A673 (cell line): ENCODE measurements at places on chromosomes 11 and 22.

DNA sequence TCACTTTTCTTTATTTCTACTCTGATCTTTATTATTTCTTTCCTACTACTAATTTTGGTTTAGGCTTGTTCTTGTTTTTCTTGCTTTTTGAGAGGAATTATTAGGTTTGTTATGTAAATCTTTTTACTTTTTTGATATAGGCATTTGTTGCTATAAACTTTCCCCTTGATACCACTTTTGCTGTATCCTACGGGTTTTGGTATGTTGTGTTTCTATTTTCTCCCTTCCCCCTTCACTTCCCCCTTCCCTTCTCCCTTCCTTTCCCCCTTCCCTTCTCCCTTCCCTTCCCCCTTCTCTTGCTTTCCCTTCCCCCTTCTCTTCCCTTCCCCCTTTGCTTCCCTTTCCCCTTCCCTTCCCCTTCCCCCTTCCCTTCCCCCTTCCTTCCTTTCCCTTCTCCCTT is 529.6 kb downstream of the RAB38 start:
- no peak for DNase-seq

DNA sequence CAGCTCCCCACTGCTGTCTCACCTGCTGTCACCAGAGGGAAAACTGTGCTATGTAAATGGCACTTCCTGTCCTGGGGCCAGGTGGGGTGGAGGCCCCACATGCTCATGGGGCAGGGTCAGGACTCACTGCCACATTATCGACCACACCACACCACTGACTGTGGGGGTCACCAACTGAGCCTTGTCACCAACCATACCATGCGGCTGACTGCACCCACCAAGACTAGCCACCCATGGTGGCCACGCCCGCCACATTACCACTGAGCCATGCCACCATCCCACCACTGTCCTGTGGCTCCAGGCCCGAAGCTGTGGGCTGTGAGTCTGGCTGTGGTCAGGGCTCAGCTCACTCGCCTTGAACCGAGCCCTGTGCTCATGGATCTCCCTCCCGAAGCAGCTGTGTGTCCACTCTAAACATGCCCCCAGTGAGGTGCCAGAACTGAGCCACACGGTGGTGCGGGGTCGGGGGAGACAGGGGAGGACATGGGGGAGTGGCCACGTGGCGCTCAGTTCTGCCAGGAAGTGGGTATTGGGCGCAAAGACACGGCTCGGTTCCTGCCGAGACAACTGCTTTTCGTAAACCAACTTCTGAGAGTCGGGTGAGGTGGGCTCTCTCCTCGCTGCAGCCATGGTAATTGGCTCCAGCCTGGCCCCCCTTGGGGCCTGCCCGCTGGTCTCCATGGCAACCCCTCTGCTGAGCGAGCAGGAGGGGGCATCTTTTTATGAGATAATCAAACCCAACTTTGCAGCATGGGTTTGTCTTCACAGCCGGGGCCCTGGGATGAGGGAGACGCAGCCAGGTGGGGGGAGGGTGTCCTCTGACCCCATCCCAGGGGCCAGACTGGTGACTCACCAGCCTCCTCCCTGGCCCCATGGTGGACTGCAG is 23.2 kb downstream of the RTN4R start:
- DNase-seq, result peak; percentile 64

DNA sequence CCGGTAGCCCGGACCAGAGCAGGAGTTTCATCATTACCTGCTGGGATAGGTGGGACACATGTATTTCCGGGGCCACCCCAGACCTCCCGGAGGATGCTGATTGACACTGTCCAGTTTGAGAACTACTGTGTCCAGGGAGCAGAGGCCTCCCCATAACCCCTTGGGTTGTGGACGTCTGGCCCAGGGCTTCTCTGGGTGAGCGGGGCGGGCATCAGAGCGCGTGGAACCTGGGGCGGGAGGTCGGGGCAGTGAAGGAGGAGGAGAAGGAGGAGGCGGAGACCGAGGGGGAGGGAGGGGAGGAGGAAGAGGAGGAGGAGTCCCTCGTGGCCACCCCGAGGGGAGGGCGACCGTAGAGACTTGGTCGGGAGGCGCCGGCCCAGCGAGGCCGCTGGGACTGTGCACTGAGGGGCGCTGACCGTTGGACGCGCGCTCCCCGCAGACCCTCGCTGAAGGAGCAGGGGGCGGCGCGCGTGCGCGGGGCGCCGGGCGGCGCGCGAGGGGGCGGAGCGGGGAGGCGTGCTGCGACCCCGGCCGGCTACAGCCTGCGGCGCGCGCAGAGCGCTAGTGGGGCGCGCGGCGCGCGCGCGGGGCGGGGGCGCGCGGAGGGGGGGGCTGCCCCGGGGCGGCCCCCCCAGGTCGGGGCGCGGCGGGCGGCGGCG is at the start of gene GRK3:
Gene GRK3, plus strand, starts transcription at position 356 of the 659 bp plus-strand sequence. CDS start 366 bp downstream, outside the sequence.
- DNase-seq, result peak; percentile 52

- peak; percentile 70 for DNase-seq
These were observed at the start of gene SLC6A5 for GRCh38 chr11:20599221-20600019. TSS of gene SLC6A5 (plus strand) at chr11:20599608. CDS start at chr11:20599673, 65 bp downstream.

- no peak for DNase-seq
These were observed 16.2 kb downstream of the PIWIL4 start for GRCh38 chr11:94583213-94583865.

DNA sequence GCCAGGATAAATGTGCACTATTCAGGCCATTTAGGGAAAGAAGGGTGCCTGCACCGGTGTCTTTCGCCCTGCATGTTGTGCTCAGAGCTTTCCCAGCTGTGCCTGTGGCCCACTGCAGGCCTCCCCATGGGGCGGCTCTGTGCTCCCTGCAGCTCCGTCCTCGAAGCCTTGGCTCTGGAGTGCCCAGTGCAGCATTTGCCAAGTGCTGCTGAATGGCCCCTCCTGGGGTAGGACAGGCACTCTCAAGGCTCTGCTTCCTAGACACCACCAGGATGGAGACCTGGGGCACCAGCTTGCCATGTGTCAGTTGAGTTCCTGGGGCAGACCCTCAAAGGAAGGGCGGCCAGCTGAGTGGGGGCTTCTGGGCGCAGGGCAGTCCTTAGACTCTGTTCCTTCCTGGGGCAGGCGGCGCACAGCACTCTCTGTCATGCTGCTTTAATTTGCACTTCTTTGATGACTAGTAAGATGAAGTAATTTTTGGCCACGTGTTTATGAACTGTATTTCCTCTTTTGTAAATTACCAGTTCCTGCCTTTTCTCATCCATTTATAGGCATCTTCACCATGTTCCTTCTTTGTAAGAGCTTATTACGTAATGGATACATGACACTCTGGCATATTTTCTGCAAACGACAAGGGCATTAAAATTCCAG is 32.1 kb upstream of the GNB1L start:
- peak; percentile 87 for DNase-seq

DNA sequence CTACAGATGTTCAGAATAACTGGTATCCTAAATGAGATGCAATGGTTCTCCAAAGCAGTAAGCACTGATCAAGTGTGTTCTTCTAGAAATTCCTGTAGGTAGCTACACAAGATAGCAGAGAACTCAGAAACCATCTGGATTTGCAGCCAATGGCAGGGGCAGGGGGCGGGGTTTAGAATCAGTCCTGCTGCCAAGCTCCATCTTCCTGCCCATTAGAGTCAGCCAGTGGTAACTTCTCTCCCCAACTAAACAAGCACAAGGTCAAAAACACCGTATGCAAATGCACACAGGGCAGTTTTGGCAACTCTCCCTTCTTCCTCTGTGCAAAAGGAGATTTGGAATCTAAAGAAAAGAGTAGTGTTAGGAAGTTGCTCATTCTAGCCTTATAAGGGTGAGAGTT is 237.5 kb upstream of the CCDC90B start:
- DNase-seq, result peak; percentile 75

DNA sequence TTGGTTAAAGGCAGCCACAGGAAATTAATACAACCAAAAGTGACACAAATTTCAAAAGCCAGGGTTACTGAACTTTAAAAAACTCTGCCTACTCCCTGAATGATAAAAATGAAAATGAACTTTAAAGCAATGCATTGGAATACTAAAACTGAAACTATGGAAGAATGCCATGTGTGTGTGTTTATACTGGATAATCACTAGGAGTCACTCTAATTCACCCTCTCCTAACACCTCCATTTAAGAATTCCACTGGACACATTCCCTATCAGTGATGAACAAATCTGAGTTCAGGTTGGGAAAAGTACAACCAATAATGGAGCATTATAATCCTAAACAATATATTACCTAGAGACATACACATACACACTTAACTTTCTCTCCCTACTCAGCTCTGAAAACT is 27.5 kb upstream of the PLAAT3 start:
- no peak for DNase-seq

- peak; percentile 39 for DNase-seq
These were observed 26.0 kb upstream of the LRRC10B start for GRCh38 chr11:61482513-61482912.

DNA sequence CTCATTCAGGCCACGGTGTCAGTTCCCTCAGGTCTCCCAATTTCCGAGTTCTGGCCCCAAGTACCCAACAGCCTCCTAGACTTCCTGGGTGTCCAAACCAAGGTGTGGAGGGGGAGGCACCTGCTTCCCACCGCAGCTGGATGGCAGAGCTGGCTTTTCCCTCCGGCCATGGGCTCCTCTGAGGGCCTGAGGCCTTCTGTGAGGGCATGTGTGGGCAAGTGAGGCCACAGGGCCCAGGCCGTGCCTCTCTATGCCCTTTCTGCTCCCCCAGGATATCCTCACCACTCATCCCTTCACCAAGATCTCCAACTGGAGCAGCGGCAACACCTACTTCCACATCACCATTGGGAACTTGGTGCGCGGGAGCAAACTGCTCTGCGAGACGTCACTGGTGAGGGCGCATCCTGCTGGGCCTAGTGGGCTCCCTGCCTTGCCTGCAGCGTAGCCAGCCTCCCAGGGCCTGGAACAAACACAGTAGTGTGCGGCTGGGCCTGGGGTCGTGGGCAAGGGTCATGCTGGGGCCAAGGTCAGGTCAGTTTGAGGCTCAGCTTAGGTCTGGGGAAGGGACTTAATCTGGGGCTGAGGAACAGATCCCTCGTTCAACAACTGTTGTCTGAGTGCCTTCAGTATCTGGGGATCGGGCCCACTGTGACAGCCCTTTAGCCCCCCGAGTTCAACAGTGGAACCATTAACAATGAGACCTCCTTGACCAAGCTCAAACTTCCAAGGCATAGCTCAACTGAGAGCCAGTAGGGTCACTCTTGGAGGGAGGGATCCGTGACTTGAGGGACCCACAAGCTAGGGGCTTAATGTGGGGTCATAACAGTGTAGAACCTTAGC is 85.8 kb downstream of the MYO7A start:
- DNase-seq, result no peak

GRCh38 chr11:71433648-71434450 is 14.3 kb downstream of the DHCR7 start:
- no peak for DNase-seq

GRCh38 chr22:20424932-20425565 is 12.6 kb downstream of the SCARF2 start:
- peak; percentile 37 for DNase-seq

- no peak for DNase-seq
These were observed 11.8 kb upstream of the SWAP70 start for GRCh38 chr11:9651899-9652748.

DNA sequence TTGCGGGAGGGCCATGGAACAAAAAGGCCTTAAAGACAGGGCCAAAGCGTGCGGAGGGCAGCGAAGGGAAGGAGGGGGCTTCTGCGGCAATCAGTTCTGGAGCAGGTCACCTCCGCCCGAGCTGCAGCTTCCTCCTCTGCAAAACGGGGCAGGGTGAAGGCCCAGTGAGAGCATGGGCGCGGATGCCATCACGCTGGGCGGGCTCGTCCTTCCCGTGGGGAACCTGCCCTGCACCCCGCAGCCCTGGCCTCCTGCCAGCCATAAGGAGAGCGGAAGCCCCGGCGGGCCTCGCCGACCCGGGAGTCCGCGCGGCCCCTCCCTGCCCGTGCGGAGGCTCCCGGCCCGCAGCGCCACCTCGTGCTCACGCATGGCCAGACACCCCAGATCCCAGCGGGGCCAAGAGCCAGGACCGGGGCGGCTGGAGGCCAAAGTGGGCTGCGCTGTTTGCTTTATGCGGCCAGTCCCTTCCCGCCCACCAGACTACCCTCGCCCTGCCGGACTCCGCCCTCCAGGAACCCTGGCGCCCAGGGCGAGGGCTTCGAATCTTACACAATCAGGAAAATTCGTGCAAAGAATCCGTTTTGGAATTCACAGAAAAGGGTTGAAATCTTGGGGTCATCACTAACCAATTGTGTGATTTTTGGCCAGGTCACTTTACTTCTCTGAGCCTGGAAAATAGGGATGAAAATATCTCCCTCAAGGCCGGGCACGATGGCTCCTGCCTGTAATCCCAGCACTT is 16.1 kb downstream of the TSKU start:
- DNase-seq, result peak; percentile 84

GRCh38 chr11:131977231-131977630 is 606.8 kb downstream of the NTM start:
- peak; percentile 91 for DNase-seq
